ENCODE measurements at places on chromosomes 2 and 18. TPM values are rescaled to one million over a fixed set of nuclear protein-coding genes. Genes with fewer than 3 reads are reported as not detected.

GRCh38 chr2:176637486-176638166, 368.4 kb downstream of the MTX2 start:
- no peak for DNase-seq

GRCh38 chr2:161238560-161239325, 69.5 kb upstream of the PSMD14 start:
- no peak for DNase-seq

DNA sequence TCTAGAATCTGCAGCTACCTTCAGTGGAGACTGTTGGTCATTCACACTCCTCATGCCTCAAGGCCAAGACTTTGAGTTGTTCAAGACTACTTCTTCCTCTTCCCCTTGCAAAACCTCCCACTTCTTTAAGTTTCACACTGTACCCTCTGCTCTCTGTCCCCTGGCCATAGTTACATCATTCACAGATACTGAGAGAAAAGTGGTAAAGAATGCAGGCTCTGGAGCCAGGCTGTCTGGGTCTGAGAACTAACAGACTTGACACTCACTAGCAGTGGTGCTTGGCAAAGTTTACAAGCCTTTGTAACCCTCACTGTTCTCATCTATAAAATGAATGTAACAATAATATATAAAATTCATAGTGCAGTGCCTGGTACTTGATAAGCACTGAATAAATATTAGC, 61.8 kb downstream of the CDH20 start:
- DNase-seq, result no peak

GRCh38 chr2:129909651-129910418, 69.6 kb upstream of the RAB6C start:
- peak; percentile 7 for DNase-seq

DNA sequence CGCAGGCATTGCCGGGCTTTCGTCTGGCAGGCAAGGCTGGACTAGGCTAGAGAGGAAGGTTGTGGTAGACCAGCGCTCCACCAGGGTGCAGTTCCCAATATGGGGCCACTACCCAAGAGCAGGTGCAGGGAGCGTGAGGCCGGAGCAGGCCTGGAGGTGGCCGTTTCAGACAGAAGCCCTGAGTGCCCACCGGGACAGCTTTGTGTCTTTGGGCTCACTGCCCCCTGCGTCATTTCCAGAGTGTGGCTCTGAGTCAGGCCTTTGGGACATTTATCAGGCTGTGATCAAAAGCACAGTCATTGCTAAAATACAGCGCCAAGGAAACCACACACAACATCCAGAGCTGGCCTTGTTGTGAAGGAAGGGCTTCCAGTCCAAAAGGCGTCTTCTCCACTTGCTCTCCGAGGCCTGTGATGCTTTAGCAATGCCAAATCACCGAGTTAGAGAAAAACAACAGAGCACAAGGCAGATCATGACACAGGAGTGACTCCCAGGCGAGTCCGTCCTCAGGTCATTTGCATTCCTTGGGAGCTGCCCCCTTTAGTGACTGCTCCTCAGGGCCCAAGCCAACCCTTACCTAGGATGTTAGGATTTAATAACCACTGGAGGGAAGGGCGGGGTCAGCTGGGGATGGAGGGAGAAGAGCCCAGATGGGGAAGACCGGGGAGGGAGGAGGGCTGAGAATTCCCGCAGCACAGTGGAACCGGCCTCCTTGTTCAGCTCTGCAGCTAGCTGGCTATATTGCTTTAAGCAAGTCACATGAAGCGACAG, 42.3 kb downstream of the RFX8 start:
- no peak for DNase-seq

DNA sequence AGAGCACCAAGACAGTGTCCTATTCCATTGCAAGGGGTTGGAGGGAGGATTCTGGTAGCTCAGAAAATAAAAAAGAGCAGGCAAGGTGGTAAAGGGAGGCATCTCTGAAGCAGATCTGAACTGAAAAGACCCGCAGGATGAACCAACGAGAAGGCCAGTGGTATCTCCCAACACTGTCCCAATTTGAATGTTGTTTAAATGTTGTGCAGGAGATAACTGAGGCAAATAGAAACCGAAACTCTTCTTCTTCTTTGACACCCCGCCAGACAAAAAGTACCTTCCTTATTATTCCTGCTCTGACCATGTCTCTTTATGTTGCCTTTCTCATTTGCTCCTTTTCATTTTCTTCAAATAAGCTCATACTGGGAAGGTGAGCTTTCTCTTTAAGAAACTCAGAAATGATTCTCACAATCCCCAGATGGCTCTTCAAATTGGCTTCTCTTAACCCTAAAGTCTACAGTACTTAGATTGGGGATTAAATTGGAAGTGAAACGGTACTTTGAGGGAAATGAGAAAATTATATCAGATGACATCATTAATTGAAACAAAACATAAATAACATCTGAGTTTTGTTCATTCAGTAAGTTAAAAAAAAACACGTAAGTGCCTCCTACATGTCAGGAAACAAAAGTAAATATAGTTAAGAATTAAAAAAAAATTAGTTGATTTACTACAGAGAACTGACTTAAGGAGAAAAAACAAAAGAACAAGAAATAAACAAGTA, 143.6 kb downstream of the WDPCP start:
- DNase-seq, result no peak

DNA sequence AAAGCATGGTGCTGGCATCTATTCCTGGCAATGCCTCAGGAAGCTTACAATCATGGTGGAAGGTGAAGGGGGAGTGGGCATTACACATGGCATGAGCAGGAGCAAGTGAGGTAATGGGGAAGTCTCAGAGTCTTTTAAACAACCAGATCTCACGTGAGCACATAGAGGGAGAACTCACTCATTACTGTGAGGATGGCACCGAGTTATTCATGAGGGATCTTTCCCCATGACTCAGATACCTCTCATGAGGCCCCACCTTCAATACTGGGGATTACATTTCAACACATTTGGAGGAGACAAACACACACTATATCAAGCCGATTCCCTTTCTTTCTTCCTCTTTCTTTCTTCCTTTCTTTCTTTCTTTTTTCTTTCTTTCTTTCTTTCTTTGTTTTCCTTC, 47.9 kb upstream of the FANCL start:
- no peak for DNase-seq

Gene COL6A3
- 116 TPM for total RNA-seq

- DNase-seq, result peak; percentile 6
Measured at GRCh38 chr2:108910011-108910431, 79.0 kb downstream of the EDAR start.

Gene MATN3
- total RNA-seq, result 2.9 TPM

- no peak for DNase-seq
Measured at GRCh38 chr2:134368009-134368817, 114.3 kb downstream of the MGAT5 start.

DNA sequence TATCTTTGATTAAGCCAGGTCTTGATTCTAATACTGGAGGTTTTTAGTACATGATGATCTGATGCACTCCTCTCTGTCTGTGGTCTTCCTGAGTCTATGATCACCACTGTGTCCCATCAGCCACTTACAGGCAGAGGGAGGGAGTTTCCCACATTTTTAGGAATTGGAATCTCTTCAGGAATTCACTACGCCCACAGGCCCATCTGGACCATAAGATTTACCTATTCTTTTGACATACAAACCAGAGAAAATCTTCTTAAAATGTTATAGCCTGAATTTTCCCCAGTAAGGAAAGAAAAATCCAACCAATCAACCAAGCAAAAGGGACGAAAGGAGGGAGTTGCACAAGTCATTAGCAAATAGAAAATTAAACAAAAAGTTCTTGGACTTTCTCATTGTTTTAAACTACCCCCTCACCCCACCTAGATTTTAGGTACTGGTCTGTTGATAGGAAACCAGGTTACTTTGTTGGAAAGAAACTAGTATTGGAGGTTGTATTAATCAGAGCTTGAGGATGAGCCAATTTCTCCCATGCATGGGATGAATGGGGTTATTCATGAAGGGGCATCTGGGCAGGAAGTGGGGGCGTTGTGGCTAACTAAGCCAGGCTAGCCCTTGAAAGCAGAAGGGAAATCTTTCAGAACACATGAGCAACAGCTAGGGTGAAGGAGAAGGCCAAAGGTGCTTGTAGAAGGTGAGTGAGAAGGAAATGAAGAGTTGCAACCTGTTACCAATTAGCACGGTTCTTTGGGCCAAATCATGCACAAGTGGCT, 328.2 kb upstream of the MEX3C start:
- DNase-seq, result no peak

- no peak for DNase-seq
Measured at GRCh38 chr2:174776675-174777074, 12.4 kb upstream of the CHRNA1 start.

Gene TXNDC2
- not detected for total RNA-seq

DNA sequence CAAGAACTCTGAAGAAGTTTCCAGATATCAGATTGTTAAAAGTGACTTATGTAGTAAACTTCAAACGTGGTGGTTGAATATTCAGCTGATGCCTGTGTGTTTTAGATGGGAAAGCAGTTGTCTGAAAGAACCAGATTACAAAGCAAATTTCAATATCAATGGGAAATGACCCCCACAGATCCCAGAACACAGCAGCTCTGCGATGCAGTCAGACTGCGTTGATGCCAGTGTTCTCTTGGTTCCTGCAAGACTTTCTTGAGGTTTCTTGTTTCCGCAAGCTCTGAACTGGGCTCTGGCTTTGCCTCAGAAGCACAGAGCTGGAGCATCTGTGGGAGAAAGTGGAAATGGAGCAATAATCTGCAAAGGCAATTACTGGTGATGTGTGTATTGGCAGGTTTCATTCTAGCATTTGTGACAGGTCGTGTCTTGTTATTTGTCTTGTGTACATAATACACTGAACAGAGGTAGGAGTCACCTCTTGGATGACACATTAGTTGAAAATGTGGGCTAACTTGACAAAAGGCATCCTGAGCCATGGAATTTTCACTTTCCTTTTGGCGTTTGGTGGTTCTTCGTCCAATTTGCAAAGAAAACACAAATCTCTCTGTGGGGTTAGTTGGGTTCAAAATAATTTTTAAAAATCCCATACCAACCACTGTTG, 10.8 kb upstream of the LYPD6B start:
- DNase-seq, result no peak

DNA sequence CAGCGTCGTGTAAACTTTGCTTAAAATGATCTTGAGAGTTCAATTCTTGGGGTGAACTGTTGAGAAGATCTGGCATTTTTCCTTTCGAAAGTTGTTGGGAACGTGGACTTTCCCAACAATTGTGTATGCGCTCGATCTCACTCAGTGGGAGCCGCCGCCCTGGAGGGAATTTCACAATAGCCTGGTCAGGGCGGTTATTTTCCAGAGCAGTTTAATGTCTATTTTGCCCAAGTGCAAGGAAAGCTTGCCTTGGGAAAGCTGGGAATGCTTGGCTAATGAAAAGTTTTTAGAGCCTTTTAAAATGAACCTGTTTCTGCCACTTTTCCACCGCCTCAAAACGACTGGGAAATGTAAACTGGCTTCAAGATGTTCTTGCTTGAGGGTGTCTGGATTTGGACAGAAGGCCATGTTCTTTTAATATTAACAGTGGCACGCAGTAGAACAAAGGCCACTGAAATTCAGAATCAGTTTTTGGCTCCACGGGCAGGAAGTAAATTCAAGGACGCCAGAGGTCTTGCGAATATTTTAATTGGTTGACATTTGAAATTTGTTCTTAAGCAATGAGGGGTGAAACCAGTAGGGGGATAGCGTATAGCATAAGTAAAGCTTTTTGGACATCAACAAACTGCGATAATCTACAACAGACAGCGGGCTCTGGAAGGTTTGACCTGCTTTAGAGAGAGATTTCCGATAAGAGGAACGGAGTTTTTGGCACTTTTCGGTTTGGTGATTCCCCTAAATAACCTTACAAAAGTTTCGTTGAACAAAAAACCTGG, 1.2 kb downstream of the CFLAR start:
- DNase-seq, result no peak

- no peak for DNase-seq
Measured at GRCh38 chr2:144654523-144654922, 134.6 kb upstream of the ZEB2 start.

DNA sequence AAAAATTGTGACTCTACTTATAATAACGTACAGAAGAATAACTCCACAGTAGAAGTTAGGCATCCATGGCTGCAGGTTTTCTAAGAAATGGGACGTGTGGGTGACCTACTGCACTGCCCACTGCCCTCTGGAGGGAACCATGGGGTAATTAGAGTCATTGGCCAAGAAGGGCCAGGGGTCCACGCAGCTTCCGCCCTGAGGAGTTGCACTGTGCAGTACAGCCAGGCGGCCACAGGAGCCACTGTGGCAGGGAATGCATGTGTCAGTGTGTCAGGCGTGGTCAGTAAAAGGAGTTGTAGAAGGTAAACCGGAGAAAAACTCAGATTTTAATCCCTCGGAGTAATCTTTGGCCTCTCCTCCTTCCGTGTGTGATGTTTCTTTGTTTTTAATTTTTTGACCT, 24.8 kb downstream of the NCK2 start:
- no peak for DNase-seq

- DNase-seq, result no peak
Measured at GRCh38 chr18:79683626-79684282, 4.2 kb downstream of the CTDP1 start.

Gene AQP12B
- total RNA-seq, result not detected

DNA sequence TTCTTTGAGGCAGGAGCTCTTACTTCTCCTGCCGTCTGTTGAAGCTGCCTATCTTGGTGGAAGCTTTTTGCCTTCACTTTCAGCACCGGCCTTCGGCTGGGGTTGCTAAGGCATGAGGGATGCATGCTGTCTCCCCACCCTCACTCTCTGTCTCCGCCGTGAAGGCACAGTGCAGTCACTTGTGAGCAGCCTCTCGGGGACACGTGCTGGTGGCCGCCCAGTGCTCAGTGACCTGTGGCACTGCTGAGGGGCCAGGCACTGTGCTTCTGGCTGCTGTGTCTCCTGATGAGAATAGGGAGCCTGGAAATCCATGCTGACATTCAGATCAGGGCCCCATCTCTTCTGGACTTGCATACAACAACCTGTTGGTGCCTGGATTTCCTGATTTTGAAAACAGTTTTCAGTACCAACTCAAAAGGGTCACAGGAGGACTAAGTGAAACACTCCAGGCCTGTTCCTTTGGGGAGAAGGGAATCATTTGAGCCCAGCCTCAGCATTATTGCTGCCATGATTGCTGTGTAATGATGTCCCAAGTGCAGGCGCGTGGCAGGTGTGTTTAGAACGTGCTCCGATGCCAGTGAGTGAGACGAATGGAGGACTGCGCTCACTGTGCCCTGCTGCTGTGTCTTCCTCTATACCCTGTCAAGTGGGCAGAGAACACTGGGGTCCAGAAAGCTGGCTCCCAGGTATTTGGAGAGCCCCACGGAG, 218.1 kb downstream of the SEPTIN10 start:
- no peak for DNase-seq

DNA sequence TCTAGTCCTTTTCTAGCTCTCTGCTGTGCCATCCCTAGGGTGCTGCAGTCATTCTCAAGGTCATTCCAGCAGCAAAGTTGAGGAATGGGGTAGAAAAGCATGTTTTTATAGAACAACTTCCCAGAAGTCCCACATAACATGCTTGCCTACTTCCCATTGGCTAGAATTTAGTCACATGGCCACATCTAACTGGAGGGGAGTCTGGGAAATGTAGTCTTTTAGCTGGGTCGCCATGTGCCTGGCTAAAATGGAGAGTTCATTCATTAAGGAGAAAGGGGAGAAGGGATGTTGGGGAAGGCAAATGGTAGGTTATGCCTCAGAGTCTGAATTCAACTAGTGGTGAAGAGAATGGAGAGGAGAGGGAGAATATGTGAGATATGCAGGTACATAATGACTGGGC, 85.7 kb downstream of the SLC4A3 start:
- DNase-seq, result no peak
